RKO (cell line): ENCODE measurements at places on chromosomes 5 and 9.

- DNase-seq, result no peak
These were observed 2075.3 kb upstream of the C9orf72 start for GRCh38 chr9:29648601-29649000.

DNA sequence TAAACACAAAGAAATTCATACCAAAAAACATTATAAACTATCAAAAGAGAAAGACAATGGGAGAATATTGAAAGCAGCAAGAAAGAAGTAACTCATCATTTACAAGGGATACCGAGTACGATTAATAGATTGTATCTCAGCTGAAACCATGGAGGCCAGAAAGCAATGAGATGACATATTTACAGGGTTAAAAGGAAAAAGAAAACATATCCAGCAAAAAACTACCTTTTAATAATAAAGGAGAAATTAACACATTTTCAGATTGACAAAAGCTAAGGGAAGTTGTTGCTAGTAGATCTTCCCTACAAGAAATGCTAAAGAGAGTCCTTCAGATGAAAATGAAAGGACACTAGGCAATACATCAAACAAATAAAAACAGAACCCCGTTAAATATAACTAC lies 364.8 kb upstream of the TNC start:
- DNase-seq, result no peak

GRCh38 chr5:159040181-159040580 lies 59.5 kb downstream of the EBF1 start:
- no peak for DNase-seq

DNA sequence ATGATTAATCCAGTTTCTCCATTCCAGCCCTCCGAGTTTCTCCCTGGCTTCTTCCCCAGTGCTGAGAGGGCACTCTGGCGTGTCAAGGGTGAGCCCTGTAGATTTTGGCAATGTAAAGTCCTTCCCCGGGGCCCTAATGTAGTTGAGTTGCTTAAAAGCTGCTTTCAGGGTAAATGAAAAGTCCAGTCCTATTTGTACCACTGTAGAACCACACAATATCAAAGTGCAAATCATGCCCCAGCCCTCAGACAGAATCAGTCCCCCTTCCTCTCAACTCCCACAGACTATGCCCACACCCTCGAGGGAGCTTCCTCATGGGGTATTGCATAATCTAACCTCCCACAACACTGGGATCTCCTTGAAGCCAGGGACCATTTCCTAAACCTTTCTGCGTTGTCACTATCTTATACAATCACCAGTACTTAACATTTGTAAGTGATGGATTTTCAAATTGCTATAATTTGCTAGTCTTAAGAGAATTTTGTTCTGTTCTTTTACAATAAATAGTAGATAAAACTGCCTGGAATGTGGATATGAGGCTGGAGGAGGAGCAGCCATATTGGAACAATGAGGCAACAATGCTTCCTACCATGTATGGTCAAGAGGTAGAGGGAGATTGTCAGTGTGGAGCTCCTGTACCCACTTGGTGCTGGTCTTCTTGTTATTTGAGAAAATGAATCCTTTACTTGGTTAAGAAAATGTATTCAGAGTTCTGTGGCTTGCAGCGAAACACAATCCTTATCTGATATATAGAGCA lies 34.4 kb downstream of the ZNF366 start:
- DNase-seq, result no peak

DNA sequence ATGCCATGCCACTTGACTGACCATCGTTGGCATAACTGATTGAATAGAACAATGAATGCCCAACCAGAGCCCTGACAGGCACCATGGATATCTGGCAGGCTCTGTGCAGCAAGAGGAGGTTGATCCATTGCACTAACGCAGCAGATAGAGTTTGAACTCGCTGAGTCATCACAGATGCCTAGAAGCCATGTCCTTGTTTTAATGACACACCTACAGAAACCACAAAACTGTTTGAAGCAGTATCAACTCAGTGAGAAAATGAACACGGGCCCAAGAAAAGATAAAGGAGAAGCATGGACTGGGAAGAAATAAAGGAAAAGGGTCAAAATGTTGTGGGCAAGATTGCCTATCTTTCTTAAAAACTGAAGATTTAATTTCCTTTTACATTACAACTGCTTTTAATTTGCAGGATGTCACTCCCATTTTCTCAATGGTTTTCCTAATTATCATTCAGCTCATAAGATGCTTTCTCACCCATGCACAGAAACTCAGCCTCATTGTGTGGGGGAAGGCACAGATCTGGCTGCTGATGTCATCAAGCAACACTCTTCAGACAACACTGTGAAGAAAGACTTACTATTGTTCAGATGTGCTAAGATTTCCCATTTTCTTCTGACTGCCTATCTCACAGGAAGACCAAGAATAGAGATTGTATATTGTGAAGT lies 129.0 kb downstream of the PIK3R1 start:
- peak; percentile 17 for DNase-seq

- DNase-seq, result peak; percentile 78
These were observed 6.7 kb upstream of the TMEM141 start for GRCh38 chr9:136784249-136784996.

DNA sequence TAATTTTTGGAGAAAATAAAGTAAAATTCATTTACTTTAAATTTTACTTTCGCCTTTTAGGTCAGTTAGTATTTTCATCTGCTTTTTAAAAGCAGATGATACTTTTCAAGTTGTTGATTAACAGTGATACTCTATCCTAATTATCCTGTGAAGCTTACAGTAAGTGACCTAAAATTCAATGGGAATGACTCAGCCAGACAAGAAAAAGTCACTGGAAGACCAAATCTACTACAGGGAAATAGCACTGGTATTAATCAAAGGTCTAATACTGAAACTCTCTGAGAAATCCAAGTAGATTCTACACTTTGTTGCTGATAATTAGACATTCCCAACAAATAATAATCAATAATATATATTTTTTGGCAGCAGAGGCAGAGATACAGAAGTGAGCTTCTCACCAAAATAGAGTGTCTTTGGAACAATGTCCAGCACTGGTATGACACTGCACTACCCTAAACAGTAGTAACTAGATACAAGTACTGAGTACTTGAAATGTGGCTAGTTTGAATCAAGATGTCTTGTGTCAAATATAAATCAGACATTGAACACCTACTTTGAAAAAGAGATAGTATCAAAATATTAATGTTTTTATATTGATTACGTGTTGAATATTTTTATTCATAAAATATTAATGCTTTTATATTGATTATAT lies 22.8 kb upstream of the ELL2 start:
- DNase-seq, result no peak

- no peak for DNase-seq
These were observed 133.8 kb downstream of the ARHGEF28 start for GRCh38 chr5:73759771-73760170.

DNA sequence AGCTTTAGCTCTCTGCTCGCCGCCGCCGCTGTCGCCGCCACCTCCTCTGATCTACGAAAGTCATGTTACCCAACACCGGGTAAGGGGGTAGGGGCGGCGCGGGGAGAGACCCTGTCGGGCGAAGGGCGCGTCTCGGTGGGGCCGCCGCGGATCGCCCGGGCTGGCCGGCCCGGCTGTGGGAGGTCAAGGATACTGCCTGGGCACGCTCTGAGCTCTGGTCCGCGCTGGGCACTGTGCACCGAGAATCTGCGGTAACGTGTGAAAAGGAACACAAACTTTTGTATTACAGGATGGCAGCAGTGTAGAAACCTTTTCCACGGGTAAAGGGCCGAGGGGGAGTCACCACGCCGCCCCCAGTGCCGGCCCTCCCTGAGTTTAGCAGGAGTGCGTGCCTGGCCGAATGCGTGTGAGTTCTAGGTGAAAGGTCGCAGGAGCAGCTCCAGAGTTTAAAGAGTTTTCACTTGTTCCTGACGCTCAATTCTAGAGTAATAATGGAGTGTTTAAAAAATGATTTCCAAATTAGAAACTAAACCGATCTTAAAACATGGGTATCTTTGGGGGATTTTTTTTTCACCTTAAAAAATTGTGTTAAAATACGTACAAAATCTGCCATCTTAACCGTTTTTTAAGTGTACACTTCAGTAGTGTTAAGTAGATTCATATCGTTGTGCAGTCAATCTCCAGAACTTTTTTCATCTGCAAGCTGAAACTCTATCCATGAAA lies at the start of gene HSDL2:
Gene HSDL2 (plus strand): TSS at position 7 of the 723 bp plus-strand sequence. CDS start 56 bp downstream, at position 63.
- DNase-seq, result peak; percentile 68

GRCh38 chr5:64814073-64814472 lies 45.3 kb downstream of the CWC27 start:
- no peak for DNase-seq

- DNase-seq, result no peak
These were observed 84.5 kb upstream of the MAN2A1 start for GRCh38 chr5:109605207-109605730.

GRCh38 chr5:75113354-75114113 lies 61.2 kb upstream of the GCNT4 start:
- no peak for DNase-seq

DNA sequence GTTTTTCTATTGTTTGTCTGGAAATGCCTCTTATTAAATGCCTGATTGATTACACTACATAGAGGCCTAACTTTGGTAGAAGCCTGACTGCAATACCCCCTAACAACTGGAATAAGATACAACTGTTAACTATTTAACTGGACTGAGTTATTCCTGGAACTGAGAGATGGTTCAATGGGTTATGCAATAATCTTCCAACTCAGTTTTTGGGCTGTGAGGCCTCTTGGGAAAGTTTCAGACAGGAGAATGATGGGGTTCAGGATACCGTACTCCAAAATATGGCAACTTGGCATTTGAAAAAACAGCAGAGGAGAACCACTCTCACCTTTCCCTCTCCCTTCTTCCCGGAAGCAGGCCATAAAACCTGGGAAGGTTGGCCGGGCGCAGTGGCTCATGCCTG lies 19.2 kb upstream of the PCDH1 start:
- DNase-seq, result no peak

- DNase-seq, result no peak
These were observed 191.2 kb downstream of the ZNF462 start for GRCh38 chr9:107054146-107054545.

DNA sequence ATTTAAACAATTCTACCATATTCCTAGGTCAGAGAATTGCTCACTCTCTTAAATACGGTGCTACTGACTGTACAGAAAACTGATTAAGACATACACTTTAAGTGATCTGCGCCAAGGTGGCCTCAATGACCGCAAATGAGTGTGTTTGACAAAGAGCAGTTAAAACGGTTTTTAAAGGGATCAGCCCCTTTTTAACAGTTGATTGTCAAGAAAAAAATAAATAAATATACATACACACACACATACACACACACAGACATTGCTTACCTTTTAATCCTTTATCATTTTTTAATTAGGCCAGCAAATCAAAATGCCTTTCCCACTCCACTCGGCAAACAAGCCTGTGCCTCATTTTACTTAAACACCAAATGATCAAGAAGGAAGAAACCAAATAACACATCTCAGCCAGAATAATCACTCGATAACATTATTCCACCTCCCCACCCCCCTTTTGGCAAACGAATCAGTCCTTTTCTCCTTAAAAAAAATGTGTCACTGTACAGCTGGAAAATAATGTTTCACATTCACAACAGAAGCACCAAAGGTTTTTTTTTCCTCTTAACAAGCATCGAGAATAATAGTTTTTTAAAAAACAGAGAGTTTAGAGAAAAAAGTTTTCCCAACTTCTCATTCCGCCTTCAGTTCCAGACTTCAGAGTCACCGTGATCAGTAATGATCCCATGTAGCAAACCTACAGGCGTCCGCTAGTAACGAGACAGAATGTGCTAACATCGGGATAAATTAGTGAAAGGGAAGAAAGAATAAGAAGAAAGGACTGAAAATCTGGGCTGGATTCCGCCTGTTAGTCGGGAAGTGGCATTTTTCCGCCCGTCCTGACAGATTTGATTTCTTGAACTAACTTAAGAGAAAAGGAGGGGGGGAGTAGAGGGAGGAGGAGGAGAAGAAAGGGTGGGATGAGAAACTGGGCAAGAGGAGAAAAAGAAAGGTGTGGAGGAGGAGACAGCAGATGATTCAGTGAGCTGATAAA lies at the start of gene ZNF608:
Gene ZNF608 (minus strand): TSS at position 712 of the 988 bp plus-strand sequence. CDS start 1,650 bp downstream, outside the sequence.
- DNase-seq, result no peak

GRCh38 chr5:180642181-180642775 lies 7.1 kb downstream of the FLT4 start:
- no peak for DNase-seq

DNA sequence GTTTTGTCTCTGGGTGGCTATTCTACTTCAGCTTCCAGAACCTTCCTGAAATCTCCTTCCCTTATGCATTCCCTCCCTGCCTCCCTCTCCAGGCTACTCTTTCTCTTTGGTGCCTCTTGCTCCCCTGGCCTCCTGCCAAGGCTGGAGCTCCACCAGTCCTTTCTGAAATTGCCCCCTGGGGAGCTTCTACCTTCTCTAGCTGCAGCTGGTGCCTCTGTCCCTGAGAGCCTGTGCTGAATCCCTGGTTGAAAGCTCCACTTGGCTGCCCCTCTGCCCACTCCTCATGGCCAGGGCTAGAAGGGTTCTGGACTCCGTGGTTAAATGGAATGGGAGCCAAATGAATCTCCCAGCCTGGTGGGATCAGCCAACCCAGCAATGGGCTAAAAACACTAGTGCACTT lies 80.1 kb downstream of the COL15A1 start:
- DNase-seq, result no peak

DNA sequence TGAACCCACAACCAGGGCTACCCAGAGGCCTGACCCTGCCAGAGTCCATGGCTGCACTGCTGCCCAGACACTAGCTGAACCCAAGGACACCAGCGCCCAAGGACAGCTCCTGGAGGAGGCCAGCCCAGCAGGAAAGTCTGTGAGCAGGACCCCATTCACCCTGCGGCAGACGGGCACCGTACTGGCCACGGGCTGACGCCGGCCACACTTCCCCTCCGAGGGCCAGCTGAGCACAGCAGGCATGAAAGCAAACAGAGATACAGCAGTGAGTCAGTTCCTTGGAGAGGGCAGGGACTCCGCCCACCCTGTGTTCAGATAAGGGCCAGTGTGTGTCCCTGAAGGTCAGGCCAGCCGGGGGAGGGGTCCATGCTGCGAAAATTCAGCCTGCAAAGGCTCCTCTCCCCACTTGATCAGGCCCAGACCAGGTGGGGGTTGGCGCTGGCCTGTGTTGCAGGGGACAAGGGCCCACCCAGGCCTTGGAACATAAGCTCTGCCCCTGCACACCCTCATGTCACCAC lies 3.2 kb downstream of the RNF208 start:
- peak; percentile 85 for DNase-seq

GRCh38 chr9:72254901-72255545 lies 105.8 kb downstream of the GDA start:
- DNase-seq, result no peak

DNA sequence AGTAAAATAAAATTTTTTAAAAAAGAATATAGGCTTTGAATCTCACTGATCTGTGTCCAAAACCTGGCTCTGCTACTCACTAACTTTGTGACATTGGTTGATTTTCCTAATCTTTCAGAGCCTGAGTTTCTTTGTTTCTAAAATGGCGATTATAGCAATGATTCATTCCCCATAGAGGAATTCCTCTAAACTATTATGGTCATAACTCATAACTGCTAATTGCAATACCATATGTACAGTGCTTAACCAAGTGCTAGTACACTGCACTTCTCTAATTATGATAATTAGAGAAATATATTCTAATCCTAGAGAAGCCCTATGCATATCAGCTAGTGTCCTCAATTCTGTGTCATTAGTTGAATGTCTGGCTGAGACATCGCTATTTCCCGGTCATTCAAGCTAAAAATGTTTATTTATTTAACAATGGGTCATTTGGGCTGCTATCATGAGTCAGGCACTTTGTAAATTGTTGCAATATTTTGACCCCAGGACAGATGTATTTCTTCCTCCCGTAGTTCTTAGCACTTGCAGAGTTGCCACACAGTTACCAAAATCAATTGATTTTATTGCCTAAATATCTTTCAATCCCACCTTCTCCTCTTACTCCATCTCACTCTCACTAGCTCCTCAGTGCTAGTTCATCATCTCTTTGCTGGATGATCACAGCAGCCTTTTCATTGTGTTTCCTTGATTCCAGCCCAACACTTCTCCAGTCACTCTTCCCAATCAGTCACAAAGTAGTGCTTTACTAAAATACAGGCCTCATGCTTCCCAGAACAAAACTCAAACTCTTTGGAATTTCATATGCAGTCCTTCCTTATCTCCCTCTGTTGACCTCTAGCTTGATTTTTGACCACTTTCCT lies 200.9 kb upstream of the PAPPA start:
- DNase-seq, result no peak
